ENCODE measurements at places on chromosomes 13 and 19.

DNA sequence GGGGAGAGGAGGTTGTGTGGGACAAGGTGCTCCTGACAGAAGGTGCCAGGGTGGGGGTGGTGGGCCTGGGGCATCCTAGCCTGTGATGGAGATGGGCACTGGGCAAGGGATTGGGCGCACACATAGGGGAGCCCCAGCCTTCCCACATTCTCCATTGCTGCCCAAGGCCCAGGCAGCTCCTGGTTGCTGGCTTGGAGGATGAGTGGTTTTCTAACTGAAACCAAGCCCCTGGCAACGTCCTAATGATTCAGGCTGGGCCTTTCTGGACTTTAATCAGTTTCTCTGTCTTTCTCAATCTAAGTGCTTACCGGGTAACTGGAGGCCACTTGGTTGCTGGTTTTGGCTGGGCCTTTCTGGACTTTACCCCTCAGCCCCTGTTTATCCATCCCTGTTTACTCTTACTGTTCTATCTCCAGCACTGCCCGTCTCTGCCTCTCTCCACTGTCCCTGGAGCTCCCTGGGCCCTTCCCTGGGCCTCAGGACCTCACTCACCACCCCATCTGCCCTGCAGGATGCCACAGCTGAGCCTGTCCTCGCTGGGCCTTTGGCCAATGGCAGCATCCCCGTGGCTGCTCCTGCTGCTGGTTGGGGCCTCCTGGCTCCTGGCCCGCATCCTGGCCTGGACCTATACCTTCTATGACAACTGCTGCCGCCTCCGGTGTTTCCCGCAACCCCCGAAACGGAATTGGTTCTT, 354 bp downstream of the CYP4F3 start:
- no peak for DNase-seq

DNA sequence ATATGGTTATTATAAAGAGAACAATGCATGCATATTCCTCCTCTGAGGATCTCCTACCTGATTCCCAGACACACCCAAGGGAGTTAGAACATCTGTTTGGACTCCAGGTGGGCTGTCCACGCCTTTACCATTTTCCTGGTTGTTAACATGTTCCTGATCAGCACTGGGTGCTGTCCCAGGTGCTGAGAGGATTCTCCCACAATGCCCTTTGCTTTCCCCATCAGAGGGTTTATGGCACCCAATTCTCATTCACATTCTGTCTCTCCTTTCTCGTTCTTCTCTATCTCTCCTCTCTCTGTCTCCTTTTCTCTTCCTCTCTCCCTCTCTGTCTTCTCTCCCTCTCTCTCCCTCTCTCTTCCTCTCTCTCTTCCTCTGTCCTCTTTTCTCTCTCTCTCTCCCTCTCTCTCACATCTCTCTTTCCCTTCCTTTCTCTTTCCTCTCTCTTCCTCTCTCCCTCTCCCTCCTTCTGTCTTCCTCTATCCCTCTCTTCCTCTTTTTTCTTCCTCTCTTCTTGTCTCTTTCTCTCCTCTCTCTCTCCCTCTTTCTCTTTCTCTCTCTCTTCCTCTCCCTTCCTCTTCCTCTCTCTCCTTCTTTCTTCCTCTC, 3.3 kb upstream of the RDH13 start:
- DNase-seq = no peak

- DNase-seq = no peak
Measured at GRCh38 chr13:80250213-80250810, 90.6 kb downstream of the SPRY2 start.

GRCh38 chr19:32227561-32228165, 117.7 kb upstream of the ZNF507 start:
- DNase-seq = no peak

- DNase-seq = no peak
Measured at GRCh38 chr13:76160961-76161925, 525.1 kb downstream of the LMO7 start.

- DNase-seq = no peak
Measured at GRCh38 chr19:2056837-2057192, 5.8 kb upstream of the MKNK2 start.

DNA sequence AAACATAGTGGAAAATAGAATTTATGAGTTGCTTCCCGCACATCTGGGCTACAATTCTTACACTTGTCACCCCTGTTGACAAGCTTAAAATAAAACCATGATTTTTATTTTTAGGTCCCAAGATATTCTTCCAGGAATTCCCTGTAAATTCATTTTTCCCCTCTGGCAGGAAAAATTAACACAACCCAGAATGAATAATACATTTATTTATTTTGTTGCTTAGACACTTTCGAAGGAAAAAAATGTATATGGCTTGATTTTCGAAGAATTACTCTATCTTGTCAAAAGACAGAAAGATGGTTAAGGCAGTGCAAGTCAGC, 74.4 kb downstream of the LHFPL6 start:
- DNase-seq = no peak

- peak; percentile 22 for DNase-seq
Measured at GRCh38 chr13:109700176-109700575, 86.2 kb downstream of the IRS2 start.

Measured in epithelial cell of prostate (primary cell).